DMS153 (cell line): ENCODE measurements at places on chromosomes 7 and 10.

- DNase-seq = no peak
These were observed 5.9 kb upstream of the MAGI2 start for GRCh38 chr7:79459381-79459780.

GRCh38 chr7:20307119-20307518 is 23.6 kb upstream of the ITGB8 start:
- peak; percentile 47 for DNase-seq

DNA sequence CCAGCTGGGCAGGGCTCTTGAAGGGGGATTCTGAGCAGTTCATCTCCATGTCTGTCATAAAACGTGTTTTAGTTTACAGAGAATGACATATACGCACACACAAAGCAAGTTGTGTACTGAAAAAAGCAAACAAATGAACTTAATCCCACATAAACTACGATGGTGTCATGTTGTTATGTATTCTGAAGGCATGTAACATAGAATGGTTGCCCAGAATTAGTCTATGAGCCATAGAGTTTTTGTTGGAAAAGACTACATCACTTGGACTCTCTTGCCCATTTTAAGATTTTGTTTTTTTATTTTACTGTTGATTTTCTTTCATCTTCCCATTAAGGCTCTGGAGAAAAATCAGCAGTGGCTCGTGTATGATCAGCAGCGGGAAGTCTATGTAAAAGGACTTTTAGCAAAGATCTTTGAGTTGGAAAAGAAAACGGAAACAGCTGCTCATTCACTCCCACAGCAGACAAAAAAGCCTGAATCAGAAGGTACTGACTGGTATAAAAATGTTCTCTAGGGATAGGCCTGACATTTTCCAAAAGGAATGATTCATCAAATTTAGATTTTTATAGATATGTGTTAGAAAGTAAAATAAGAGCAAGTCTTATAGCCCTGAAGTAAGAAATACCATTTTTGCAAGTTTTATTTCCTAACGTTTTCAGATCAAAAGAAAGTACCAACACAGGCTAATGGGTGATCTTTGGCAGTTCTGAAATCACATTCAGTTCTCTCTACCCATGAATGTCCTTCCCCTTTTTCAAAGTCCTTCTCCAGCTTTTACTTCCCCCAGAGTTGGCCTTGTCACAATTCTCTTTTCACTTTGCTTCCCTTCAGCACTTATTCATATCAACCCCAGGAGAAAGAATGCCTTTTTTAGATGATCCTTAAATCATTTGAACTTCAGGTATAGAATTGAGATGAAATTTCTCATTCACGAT is 18.9 kb downstream of the CEP55 start:
- no peak for DNase-seq

GRCh38 chr10:58511765-58512490 is 744 bp upstream of the BICC1 start:
- no peak for DNase-seq

DNA sequence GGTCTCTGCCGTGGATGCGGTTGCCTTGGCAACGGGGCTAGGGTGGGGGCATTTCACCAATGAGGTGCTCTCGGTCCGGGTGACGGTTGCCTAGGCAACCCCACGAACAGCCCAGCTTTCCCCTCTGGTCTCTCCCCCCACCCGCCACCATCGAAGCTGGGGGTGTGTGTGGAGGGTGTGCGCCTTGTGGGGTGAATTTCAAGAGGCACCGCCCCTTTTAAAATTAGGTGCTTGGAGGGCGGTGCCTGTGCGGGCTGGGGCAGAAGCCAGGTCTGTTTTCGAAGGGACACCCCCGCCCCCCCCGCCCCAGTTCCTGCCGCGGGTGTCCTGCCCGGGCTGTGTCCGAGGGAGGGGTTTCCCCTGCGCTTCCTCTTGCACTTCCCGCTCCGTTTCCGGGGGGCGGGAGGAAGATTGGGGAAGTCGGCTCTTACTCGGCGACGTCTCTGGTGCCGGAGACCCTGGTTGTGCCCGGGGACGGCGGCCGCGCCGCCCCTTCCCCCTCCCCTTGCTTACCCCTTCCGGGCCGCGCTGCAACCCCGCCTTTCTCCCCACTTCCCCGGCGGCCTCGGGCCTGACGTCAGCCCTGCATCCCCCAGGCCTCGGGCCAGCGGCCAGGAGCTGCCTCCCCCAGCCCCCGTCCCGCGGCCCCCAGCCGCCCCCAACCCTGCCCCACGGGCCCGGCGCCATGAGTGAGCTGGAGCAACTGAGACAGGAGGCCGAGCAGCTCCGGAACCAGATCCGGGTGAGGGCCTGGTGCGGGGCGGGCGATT is 2.2 kb downstream of the GNB2 start:
- peak; percentile 22 for DNase-seq
